ENCODE measurements at places on chromosomes 16 and 17.

GRCh38 chr17:50505591-50506130 is 2.6 kb upstream of the MYCBPAP start:
- DNase-seq = no peak

- no peak for DNase-seq
Measured at GRCh38 chr17:10648381-10648780, 8.7 kb downstream of the MYH3 start.

- no peak for DNase-seq
Measured at GRCh38 chr17:79803997-79804855, 7.3 kb upstream of the CBX8 start.

- DNase-seq = no peak
Measured at GRCh38 chr17:8420041-8420934, 15.4 kb upstream of the NDEL1 start.

- DNase-seq = no peak
Measured at GRCh38 chr17:81427173-81428120, 32.2 kb downstream of the BAHCC1 start.

DNA sequence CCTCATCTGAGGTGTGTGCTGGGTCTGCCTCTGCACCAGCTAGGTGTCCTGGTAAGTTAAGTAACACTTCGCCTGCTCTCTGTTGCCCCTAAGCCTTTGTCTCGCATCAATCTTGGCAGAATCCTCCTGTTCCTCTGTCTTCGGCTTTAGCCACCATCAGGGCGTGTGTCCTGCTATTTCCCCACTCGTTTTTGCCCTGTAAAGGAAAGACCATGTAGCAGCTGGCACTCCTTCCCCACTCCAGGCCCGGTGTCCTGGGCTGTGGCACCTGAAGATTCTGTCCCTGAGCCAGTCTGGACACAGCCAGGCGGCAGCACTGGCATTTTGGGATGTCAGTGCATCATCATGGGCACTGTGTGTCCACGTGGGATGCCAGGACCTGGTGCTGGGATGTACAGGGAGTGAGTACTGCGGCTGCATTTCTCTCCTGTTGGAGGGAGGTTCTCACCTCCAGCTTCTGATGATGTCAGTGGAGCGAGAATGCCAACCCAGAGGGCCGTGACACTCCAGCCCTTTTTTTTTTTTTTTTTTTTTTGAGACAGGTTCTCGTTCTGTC is 26.2 kb upstream of the FOXK2 start:
- DNase-seq = no peak

DNA sequence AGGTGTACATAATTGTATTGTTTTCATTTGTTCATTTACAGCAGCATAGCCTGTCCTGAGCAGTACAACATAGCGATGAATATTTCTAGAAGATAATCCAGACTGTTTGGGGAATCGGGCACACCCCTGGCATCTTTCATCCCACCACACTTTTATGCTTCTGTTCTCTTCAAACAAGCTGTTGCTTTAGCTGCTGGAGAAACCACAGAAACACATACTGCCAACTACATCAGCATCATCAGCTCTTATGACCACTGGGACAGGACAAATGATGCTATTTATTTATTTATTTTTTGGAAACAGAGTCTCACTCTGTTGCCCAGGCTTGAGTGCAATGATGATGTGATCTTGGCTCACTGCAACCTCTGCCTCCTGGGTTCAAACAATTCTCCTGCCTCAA is 22.6 kb upstream of the HAPSTR1 start:
- DNase-seq = no peak

DNA sequence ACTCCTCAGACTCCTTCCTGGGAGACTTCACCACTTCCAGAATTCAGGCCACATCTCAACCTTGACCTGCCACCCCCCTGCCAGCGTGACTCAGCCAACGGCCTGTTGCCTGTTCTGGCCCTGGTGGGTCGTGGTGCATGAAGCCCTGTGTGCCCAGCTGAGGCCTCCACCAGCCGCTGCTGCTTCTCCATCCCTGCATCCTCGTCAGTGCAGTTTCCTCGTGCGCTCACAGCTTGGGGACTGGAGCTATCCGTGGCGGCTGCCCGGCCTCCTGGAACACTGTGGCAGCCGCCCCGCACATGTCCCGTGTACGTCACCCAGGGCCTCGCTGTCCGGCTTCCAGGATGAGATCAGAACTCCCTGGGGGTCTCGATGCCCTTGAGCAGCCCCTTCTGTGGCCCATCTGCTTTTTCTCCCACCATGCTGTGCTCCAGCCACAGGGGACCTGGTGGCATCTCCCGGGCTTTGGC is 8.0 kb upstream of the TEDC2 start:
- no peak for DNase-seq

DNA sequence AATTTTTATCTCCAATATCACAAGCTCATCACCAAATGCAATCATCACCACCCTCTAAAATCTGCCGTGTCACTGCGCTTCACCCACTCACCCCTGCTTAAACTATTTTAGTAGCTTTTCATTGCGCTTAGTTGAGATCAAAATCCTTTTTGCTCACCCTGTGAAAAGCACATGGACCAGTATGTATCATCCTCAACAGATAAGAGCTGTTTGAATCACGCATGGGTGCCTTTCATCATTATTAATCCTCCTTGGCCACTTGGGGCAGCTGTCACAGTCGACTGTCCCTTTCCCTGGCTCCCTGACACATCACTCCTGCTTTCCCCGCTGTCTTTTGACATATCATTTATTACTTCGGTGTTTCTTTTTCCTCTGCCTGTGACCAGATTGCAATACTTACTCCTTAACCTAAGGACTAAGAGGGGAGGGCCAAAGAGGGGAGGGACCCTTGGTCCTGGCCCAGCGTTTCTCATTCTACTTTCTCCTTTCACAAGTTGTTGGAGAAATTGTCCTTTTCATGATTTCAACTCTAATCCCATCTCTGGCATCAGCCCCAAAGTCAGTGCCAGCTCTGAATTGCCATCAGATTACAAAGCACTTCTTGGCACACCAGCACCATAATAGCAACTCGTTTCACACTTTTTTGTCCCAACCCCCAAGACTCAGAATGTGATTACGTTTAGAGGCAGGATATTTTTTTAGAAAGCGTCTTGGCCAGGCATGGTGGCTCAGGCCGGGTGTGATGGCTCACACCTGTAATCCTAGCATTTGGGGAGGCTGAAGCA is 8.6 kb upstream of the KDM6B start:
- DNase-seq = no peak

- DNase-seq = no peak
Measured at GRCh38 chr16:57694231-57694724, 328 bp upstream of the DRC7 start.

GRCh38 chr17:57809879-57810278 is 40.0 kb downstream of the MRPS23 start:
- DNase-seq = no peak

DNA sequence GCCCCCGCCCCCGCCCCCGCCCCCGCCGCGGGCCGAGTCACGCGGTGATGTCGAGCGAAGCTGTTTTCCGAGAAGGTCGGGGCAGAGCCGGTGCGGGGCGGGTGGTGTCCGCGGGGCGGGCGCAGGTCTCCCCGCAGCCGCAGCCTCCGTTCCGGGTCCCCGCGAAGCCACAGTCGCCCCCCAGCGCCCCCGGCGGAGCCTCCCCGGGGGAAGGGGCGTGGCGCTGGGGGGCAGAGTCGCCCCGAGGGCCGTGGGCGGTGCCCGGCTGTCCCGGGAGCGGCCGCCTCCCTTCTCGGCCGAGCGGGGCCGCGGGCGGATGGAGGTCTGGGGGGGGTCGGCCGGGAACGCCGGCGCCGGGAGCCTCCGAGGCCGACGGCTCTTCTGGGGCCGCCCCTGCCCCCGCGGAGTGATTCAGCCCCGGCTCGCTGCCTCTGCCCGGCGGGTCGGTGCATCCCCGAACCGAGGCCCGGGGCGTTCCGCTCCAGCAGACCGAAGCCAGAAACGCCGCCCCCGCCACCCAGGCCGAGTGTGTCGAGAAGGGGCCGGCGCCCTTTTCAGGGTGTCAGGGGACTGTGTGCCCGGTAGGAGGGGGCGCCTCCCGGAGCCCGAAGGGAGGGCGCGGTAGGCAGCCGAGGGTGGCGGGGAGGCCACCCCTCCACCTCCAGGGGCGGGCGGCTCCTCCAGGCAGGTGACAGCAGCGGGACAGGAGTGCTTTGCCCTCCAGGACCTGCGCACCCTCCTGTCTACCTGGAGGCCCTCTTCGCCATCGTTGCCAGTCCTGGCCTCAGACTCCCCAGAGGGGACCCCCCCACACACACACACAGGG is 1.7 kb downstream of the METRNL start:
- no peak for DNase-seq

- DNase-seq = no peak
Measured at GRCh38 chr17:13995856-13996271, 73.4 kb upstream of the COX10 start.

DNA sequence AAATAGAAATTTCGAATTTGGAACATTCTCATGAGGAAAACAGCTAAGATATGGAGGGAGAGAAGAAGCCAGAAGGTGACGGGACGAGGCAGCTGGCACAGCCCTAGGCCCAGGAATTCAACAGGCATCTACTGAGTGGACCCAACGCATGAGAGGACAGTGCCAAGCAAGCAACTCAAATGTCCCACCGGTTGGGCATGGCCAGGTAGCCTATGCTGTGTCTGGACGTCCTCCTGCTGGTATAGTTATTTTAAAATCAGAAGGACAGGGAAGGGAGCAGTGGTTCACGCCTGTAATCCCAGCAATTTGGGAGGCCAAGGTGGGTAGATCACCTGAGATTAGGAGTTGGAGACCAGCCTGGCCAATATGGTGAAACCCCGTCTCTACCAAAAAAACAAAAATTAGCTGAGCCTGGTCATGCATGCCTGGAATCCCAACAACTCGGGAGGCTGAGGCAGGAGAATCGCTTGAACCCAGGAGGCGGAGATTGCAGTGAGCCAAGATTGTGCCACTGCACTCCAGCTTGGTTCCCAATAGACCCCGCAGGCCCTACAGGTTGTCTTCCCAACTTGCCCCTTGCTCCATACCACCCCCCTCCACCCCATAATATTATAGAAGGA is 2.0 kb downstream of the GH1 start:
- DNase-seq = no peak

- no peak for DNase-seq
Measured at GRCh38 chr17:17691468-17692263, 10.4 kb downstream of the RAI1 start.

GRCh38 chr16:55529018-55529417 is 20.1 kb downstream of the LPCAT2 start:
- no peak for DNase-seq

DNA sequence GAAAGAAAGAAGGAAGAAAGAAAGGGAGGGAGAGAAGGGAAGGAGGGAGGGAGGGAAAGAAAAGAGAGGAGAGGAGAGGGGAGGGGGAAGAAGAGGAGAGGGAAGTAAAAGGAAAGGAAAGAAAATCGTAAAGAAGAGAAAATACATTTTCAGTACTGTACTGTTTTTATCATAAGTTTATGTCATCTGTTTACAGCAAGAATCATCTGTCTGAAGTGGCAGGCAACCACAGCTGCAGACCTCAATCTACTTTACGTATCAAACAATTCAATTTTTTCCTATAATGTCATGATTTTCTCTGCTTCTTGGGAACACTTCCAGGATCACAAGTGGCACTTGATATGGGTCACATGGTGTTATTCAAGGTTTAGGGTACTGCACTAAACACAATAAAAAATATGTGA is 58.3 kb downstream of the USP32 start:
- DNase-seq = no peak

DNA sequence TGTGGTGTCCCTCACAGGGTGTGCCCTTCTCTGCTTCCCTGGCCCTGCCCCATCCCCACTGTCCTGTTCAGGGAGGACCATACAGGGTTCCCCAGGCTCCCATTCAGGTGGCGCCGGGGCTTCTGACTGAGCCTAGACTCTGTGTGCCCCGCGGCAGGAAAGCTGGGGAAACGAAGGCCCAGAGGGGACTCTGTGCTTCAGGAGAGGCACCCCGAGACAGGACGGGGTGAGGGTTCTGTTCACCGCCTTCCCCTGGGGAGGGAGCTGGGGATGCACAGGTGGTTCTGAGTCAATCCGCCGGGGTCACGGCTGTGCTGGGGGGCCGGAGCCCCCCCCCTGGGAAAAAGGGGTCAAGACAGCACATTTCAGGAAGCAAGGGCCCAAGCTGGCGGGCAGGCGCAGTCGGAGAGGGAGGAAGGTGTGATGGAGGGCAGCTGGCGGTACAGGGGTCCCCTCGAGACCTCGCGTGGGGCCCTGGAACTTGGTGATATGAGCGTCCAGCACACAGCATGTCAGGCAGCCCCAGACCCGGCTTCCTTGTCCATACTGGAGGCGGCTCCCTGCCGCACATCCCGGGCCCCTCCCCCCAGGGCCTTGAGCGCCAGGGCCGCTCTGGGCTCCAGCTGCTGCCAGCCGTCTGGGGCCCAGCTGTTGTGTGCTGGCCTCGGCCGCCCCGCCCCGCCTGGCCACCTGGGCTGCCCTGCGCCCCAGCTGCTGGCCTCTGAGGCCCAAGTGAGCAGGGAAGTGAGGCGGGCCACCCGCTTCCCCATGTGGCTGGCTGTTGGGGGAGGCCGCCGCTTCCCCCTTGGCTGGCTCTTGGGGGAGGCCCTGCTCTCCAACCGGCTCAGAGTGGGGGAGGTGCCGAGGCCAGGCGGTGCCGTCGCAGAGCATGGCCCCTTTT is 5.6 kb upstream of the NOTUM start:
- DNase-seq = no peak

GRCh38 chr16:30567991-30568638 is 3.4 kb downstream of the ZNF688 start:
- DNase-seq = peak; percentile 85

DNA sequence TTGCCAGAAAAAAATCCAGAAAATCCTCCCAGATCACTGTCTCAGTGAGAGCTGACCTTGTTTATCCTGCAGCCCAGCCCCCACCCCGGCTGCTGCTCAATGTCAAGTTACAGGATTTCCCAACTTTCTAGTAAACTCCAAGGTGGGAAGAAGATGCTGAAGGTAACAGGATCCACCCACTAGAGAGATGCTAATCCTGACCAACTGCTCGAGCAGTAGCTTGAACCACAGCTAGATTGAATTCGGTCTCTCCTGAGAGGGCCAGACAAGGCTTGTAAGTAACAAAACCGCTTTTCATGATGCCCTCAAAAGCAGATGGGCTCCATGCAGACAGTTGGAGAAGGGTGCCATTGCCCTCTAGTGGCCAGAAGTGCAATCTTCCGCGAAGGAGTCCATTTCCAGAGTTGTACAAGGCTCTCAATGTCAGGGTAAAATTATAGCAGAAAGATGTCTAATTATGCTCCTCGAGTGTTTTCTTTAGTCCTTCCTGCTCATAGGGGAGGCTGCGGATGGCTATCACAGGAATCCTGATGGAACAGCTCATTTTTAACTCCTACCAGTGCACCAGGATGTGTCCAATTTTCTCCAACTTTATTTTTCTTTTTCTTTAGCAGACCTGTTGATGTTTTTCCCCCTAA is 3.9 kb downstream of the CDH11 start:
- peak; percentile 48 for DNase-seq

DNA sequence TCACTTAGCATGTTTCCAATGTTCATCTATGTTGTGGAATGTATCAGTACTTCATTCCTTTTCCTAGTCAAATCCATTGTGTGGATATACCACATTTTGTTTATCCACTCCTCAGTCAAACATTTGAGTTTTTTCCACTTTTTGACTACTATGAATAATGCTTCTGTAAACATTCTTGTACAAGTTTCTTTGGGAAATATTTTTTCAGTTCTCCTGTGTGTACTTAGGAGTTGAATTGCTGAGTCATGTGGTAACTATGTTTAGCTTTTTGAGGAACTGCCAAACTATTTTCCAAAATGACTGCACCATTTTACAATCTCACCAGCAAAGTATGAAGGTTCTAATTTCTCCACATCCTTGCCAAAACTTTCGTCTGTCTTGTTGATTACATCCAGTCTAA is 223.7 kb upstream of the AXIN2 start:
- DNase-seq = no peak

GRCh38 chr17:9821921-9822320 is at the start of gene GSG1L2:
GSG1L2 (minus strand) TSS chr17:9822079; CDS start chr17:9822071, 8 bp downstream.
- no peak for DNase-seq

GRCh38 chr17:27257031-27257357 is 36.9 kb upstream of the WSB1 start:
- DNase-seq = no peak

All from COLO829 (cell line).